ENCODE measurements at places on chromosomes 6 and 20. TPM values are rescaled to one million over a fixed set of nuclear protein-coding genes. Genes with fewer than 3 reads are reported as not detected.

DNA sequence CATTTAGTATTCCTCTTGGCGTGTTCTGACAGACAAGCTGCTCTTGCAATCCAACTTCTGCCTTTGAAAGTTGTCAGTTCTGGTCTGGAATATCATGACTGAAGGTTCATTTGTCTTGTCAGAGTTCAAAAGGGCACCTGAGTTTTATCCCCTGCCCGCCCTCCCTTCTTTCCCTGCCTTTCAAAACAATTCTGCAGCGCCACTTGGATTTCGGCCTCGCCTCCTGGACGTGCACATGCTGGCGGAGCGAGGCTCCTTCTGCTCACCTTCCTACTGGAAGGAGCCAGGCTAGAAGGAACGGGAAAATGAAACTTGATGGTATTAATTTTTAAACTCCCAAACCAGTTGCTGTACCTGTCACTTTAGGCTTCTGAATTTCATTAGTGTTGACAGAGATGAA is 55.7 kb upstream of the HDGFL1 start:
- no peak for DNase-seq
- H3K27ac ChIP-seq: no peak overlapping the region
- H3K27me3 ChIP-seq: no peaks in the 10 kb centered on the region
- no peaks in the 10 kb centered on the region for H3K4me1 ChIP-seq
- no peaks in the 10 kb centered on the region for H3K36me3 ChIP-seq

- H3K27ac ChIP-seq: peak overlapping the region; percentile 80
- DNase-seq: peak; percentile 94
- H3K36me3 ChIP-seq: peaks cover 10% of the 10 kb centered on the region
- no peaks in the 10 kb centered on the region for H3K27me3 ChIP-seq
- H3K4me3 ChIP-seq: peak overlapping the region; percentile 1
- H3K4me1 ChIP-seq: no peaks in the 10 kb centered on the region
These were observed 124.7 kb downstream of the TMEM242 start for GRCh38 chr6:157198425-157199279.

DNA sequence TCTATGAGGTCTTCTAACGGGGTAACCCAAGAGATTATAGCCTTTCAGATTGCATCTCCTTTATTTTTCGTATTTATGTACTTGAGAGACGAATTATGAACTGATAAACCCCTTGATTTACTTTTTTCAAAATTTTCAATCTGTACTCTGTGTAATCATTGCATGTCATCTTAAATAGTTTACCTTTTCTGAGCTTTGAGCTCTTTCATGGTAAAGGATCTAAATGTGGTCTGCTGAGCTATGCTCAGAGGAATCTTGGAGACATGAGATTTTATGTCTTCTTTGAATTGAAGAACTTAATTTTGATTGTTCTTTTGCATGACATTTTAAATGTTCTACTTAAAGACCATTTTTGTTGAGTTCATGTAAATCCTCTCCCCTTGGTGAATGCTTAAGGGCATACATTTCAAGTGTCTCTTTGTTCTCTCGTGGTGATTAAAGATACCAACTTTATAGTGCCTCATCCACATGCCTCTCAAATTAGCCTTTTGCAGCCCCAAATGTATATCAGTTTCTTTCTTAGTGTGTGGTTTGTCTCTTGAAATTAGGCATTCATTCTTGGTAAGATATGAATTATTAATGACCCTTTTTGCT is 116.3 kb upstream of the SCGN start:
- no peak overlapping the region for H3K4me3 ChIP-seq
- no peaks in the 10 kb centered on the region for H3K27me3 ChIP-seq
- H3K36me3 ChIP-seq: no peaks in the 10 kb centered on the region
- no peak for DNase-seq

- no peaks in the 10 kb centered on the region for H3K27me3 ChIP-seq
- H3K4me1 ChIP-seq: no peaks in the 10 kb centered on the region
- H3K27ac ChIP-seq: no peak overlapping the region
- no peaks in the 10 kb centered on the region for H3K36me3 ChIP-seq
These were observed 35.5 kb upstream of the HSF2 start for GRCh38 chr6:122363769-122364483.

- no peak overlapping the region for H3K27ac ChIP-seq
- no peak overlapping the region for H3K4me3 ChIP-seq
- DNase-seq: no peak
These were observed 647.3 kb upstream of the DEFB115 start for GRCh38 chr20:30610029-30610693.

- no peak for DNase-seq
- H3K4me3 ChIP-seq: no peak overlapping the region
- peak overlapping the region; percentile 48 for H3K27ac ChIP-seq
- no peaks in the 10 kb centered on the region for H3K4me1 ChIP-seq
- no peaks in the 10 kb centered on the region for H3K27me3 ChIP-seq
- no peaks in the 10 kb centered on the region for H3K36me3 ChIP-seq
These were observed 744.1 kb downstream of the DHX35 start for GRCh38 chr20:39706184-39706663.

- no peaks in the 10 kb centered on the region for H3K36me3 ChIP-seq
- no peak for DNase-seq
- H3K27me3 ChIP-seq: peaks cover 48% of the 10 kb centered on the region
- H3K4me1 ChIP-seq: peaks cover 7% of the 10 kb centered on the region
- no peak overlapping the region for H3K27ac ChIP-seq
- no peak overlapping the region for H3K4me3 ChIP-seq
These were observed 2.2 kb downstream of the DLGAP4 start for GRCh38 chr20:36308353-36308752.

- no peak overlapping the region for H3K4me3 ChIP-seq
- H3K36me3 ChIP-seq: no peaks in the 10 kb centered on the region
- no peaks in the 10 kb centered on the region for H3K4me1 ChIP-seq
- no peaks in the 10 kb centered on the region for H3K27me3 ChIP-seq
- DNase-seq: no peak
These were observed 75.9 kb downstream of the TAF4 start for GRCh38 chr20:61989741-61990140.

DNA sequence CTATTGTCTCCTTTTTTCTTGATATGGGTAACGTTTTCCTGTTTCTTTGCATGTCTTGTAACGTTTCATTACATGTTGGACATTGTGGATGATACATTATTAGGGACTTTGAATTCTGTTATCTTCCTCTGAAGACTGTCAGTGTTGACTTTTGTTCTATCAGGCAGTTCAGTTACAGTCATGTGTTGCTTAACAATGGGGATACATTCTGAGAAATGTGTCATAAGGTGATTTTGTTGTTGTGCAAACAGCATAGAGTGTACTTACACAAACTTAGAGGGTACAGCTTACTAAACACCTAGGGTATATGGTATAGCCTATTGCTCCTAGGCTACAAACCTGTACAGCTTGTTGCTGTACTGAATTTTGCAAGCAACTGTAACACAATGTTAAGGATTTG is 64.7 kb downstream of the AK9 start:
- no peak for DNase-seq
- H3K27me3 ChIP-seq: no peaks in the 10 kb centered on the region
- H3K36me3 ChIP-seq: no peaks in the 10 kb centered on the region

DNA sequence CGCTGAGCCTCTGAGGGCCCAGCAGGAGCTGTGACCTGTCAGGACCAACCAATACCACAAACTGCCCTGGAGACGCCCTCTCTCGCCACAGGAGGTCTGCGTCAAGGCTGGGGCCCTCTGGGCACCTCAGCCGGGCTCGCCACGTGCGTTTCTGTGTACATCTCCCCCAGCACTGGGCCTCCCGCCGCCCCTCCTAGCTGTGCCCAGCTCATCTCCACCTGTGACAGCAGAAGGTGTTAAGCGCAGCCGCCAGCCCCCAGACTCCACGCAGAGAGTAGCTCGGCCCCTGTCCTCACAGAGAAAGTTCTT is 91.4 kb downstream of the TAF4 start:
- no peaks in the 10 kb centered on the region for H3K4me1 ChIP-seq
- H3K27me3 ChIP-seq: no peaks in the 10 kb centered on the region
- no peak overlapping the region for H3K27ac ChIP-seq
- H3K36me3 ChIP-seq: peaks cover 5% of the 10 kb centered on the region

DNA sequence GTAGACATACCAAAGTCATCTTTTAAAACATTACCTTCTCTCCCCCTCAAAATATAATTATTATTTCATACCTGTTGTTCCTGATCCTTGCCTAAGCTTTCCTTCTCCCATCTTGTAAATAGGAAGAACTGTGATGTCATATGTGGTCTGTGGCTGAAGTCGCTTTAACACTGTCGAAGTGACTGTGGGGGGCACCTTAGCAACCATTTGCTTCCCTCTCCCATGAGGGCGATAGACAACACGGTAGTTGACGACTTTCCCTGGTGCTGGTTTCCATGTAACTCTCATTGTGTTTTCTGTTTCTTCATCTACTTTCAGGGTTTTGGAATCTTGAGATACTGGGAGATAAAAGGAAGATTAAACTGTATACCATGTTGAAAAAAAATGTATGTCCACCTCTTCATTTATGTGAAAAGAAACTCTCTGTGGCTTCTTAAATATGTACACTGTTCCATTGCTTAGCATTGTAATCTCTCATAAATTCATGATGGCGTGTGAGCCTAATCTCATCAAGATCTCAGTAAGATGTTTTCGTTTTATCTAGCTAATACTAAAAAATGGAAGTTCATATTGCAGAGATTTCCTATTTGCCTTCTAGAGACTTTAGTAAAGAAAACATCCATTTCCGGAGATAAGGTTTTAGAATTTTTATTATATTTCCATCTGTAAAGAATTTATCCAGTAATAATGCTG is 49.5 kb downstream of the COL12A1 start:
- H3K36me3 ChIP-seq: no peaks in the 10 kb centered on the region
- H3K27me3 ChIP-seq: no peaks in the 10 kb centered on the region
- no peak overlapping the region for H3K27ac ChIP-seq
- no peak for DNase-seq

DNA sequence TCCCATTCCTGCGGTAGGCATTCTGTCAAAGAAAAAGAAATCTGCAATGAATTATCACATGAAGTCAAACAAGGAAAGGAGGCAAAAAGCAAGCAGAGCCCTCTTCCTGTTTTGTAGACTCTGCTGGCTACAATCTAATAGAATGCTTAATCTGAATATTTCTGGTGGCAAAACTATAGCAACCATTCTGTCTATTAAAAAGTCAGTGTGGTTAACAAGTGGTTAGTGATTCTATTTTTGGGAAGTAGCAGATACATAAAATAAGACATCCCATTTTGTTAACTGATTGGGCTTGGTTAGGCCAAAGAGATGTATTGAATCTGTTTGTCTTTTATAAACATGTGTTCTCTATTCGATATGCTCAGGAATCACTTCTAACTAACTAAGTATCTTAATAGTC is 442.3 kb downstream of the CDC5L start:
- no peaks in the 10 kb centered on the region for H3K36me3 ChIP-seq
- no peaks in the 10 kb centered on the region for H3K4me1 ChIP-seq

The C6orf141 gene
- total RNA-seq: 6.1 TPM

The SCRT2 gene
- total RNA-seq: not detected
